ENCODE measurements at places on chromosomes 2 and 18.

DNA sequence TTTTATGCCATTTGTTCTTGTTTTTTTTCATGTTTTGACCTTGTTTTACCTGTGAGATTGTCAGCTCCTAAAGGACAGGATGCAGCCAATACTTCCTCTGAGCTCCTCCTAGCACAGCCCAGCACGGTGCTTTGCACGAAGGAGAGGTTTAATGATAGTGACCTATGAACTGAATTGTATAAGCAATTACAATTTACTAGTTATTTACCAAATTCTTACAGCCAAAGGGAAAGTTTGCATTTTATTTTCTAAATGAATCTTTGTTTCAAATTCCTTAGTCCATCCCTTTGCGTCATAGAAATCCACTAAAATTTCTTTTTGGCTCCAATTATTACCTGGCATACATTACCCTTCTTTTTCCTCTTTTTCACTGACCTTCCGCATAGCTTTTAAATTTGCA lies 326.1 kb downstream of the TDRD15 start:
- DNase-seq: no peak

- no peak for DNase-seq
Observed at GRCh38 chr18:49527631-49528327, 34.1 kb upstream of the LIPG start.

DNA sequence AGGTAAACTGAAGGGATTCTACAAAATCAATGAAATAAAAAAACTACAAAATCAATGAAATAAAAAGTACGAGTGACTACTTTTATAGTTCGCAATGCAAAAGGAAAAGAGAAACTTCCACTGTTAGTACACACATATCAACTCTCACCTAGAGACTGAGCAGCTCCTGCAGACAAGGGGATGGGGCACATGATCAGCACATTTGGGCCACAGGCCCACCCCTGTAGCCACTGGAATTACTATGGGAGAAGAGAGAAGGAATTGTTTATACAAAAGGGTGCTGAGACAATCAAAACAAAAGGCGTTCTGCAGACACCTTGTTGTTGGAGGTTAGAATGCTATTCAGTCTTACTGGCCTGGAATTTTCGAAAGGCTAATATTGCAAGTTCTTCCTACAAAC lies 34.7 kb upstream of the CD226 start:
- DNase-seq: no peak

DNA sequence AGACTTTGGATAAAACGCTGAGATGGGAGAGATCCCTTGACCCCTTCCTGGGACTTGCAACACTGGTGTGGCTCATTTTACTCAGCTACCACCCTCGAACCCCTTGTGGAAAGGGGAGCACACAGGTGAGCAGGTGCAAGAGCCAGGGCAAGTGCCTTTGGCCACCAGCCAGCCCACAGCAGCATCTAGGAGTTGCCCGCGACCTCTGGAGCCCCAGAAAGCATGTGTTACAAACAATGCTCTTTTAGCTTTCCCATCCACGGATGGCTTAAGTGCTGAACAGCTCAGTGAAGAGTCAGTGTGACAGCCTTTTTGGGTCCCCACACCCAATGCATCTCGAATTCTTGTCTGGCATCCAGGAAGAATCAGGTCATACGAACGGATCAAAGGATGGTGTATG lies 197.8 kb downstream of the MEMO1 start:
- no peak for DNase-seq

DNA sequence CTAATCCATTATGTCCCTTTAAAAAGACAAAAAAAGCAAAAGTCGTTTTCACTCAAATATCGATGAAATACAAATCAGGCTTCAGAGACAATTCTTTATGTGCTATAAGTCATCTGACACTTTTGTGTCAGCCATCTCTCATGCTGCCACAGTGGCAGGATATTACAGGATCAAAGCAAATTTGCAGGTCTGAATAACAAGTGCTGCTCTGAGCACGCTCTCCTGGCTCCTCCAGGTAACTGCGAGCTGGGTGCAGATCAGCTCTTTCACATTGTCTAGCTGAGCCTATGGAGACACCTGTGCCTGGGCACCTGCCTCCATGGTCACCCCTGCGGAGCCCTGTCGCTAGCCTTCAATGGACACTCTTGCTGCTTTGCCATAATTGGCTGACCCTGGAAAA lies 250.2 kb upstream of the RAB12 start:
- DNase-seq: no peak

- no peak for DNase-seq
Observed at GRCh38 chr2:126891681-126892500, 6.8 kb upstream of the TEX51 start.

DNA sequence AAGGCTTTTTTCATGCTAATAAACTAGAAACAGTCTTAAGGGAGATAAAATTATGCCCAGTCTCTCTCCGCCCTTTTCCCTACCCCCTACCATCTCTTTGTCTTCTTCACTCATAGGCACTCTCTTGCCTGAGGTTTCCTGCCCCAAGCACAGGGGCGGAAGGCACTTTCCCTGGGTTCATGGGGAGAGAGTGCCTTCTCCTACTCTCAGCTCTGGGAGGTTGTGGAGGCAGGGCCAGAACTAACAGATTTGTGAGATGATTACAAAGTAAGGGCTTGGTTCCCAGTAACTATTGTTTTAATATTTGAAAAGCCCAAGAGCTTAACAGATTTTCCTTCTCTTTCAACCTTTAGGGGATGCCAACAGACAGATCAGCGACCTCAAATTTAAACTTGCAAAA lies 26.1 kb upstream of the RBM44 start:
- DNase-seq: no peak
